Stimulated activated naive CD4-positive, alpha-beta T cell treated with Interleukin-2 at 50 U/mL for 16 hours (primary cell): ENCODE measurements at places on chromosomes 7 and 10.

DNA sequence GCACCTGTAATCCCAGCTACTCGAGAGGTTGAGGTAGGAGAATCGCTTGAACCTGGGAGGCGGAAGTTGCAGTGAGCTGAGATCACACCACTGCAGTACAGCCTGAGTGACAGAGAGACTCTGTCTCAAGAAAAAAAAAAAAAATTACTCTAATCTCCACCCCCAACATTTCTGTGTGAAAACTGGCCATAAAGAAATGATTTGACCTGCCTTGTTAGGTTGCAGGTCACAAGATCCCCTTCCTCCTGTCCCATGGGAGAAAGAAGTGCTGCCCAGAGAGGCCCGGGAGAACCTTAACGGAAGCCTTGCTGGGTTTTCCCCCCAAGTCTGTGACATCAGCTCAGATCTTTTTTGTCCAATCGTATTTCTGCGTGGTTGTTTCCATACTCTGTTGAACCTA is 8.7 kb upstream of the CALHM1 start:
- DNase-seq: no peak

- no peak for DNase-seq
Observed at GRCh38 chr10:68235111-68235510, 3.2 kb upstream of the ATOH7 start.

GRCh38 chr10:106571192-106571946 is 593.1 kb downstream of the SORCS1 start:
- no peak for DNase-seq

DNA sequence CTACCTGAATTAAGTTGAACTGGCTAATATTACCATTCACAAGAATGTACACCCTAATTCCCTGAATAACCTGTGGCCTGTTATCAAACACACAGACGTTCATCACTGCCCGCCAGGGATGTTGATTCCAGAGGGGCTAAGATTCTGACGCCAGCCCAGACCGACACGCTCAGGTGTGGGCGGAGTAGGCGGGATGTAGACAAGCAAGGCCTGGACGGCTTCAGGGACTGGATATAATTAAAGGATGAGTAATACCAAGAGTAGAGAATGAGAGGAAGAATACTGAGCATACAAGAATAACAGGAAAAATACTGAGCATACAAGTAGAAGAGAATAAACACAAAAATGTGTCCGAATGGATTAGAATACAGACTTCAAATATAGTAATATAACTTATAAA is 29.0 kb downstream of the CUBN start:
- DNase-seq: no peak
